Dermis lymphatic vessel endothelial cell (primary cell): ENCODE measurements at places on chromosomes 1 and 21. TPM values are rescaled to one million over a fixed set of nuclear protein-coding genes. Genes with fewer than 3 reads are reported as not detected.

Gene MFAP2
- total RNA-seq = 20.9 and 22.0 TPM in 2 replicates

Gene HSD11B1
- total RNA-seq = not detected in 2 replicates

Gene FAM177B
- total RNA-seq = not detected in 2 replicates

Gene LENEP
- 0.43 TPM in 1 of 2 replicates, not detected in the other for total RNA-seq

Gene GJA5
- total RNA-seq = under 0.01 and 0.09 TPM in 2 replicates

Gene ZC3H12A
- 1.8 and 2.5 TPM in 2 replicates for total RNA-seq

Gene IL6R
- 12.4 and 15.9 TPM in 2 replicates for total RNA-seq

Gene DDOST
- 319 and 341 TPM in 2 replicates for total RNA-seq

Gene MXRA8
- total RNA-seq = 0.09 and 0.98 TPM in 2 replicates

Gene GBP7
- not detected in 2 replicates for total RNA-seq

Gene CHODL
- 0.09 and 0.22 TPM in 2 replicates for total RNA-seq

Gene SPRR2E
- not detected in 2 replicates for total RNA-seq
